HT-29 (cell line): ENCODE measurements at places on chromosomes 3 and 15.

DNA sequence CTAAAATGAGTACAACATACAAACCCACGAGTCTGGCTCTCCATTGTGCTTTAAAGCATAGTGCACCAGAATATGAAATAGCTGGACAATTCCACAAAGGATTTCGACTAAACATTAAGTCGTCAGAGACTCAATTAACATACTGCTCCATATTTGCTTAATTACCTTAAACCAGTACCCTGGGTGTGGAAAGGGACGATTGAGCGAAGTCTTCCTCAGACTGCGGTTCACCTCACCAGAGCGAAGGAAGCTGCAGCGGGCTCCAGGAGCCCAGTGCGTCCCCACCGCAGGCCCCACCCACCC is 218 bp upstream of the TRPC1 start:
- DNase-seq = no peak

GRCh38 chr3:112633757-112634156 is 7.2 kb downstream of the CCDC80 start:
- no peak for DNase-seq

- DNase-seq = no peak
Observed at GRCh38 chr3:13045904-13046568, 27.2 kb downstream of the IQSEC1 start.

DNA sequence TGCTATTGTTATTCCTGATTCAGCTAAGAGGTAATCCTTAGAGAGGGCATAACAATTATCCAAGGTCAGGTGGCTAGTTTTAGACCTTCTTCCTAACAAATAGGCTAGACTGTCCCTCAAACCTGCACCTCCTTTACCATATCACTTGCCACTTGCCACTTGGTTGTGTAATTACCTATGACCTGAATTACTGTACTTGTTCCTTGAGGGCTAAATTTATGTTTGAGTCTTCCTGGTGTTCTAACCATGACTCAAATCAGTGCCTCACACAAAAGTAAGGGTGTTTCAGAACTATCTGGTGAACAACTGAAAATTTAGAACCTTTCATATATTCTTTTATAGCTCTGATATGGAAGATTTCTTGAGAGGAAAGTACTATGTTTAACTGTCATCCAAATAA is 365.8 kb upstream of the SEMA6D start:
- DNase-seq = no peak

DNA sequence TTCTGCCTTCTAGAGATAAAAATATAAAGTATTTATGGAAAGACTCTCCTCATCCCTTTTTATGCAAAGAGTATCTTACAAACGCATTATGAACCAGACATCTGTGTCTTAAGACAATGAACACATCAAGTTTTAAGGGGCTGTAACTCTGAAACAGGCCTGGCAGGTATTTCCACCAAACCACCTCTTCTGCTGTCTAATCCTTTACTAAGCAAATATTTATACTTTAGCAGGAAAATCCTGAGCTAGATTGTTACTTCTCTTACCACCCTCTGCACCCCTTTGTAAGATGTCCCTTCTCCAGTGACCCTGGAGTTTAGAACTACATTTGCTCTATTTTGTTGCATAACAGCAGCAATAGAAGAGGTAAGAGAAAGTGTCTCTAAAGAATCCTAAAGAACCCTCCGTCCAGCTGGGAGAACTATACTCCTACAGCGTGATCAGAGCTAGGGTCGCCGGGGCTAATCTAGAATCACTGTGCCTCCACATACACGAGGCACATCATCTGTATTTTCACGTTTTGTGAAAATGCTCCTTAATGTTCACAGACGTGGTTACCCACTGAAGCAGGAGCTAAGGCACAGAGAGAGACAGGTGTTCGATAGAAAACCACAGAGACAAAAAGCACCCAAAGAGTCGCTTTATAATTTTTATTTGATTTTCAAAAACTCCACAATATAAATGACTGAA is 129.6 kb downstream of the FOXP1 start:
- peak; percentile 38 for DNase-seq

GRCh38 chr3:65979162-65979561 is 59.6 kb downstream of the MAGI1 start:
- DNase-seq = no peak

GRCh38 chr3:170598091-170598502 is 12.2 kb upstream of the SLC7A14 start:
- peak; percentile 53 for DNase-seq

GRCh38 chr3:51637941-51638471 is 33.0 kb upstream of the TEX264 start:
- DNase-seq = peak; percentile 75

DNA sequence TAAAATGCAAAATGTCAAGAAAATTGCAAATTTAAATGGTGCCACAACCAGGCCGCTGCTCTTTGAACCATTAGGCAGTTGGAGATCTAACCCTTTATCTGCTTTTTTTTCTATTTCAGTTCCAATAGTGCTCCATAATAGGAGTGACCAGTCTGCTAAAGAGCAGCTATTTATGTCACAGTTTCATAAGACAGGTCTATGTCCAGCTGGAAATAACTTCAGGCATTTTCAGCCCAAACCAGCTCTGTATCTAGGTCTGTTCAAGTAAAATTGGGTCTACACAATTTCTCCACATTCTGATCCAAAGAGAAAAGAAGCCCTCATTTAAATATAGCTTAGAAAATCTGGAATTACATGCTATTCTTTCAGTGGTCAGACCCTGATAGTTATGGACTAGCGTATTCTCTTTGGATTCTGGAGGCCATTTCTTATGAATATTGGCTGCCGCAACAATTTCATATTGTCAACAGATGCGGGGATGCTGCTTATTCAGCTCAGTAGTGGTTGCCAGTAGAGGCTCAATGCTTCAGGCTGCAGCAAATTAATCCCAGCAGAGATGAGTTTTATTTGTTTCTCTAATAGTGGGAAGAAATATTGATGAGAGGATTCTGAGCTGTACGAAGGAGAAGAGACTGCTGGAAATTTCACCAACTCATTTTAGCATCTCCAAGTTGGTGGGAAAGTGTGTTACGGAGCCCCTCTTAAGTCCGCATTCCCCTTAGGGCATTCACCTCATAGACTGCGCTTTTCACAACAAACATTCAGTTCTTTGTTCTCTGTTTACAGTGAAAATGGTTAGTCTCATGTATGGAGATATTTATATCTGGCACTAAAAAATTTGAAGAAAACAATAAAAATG is 887.0 kb downstream of the ROBO1 start:
- no peak for DNase-seq

- DNase-seq = no peak
Observed at GRCh38 chr3:38587548-38588131, 61.8 kb downstream of the SCN5A start.

- DNase-seq = no peak
Observed at GRCh38 chr15:88061452-88061851, 195.1 kb downstream of the NTRK3 start.

DNA sequence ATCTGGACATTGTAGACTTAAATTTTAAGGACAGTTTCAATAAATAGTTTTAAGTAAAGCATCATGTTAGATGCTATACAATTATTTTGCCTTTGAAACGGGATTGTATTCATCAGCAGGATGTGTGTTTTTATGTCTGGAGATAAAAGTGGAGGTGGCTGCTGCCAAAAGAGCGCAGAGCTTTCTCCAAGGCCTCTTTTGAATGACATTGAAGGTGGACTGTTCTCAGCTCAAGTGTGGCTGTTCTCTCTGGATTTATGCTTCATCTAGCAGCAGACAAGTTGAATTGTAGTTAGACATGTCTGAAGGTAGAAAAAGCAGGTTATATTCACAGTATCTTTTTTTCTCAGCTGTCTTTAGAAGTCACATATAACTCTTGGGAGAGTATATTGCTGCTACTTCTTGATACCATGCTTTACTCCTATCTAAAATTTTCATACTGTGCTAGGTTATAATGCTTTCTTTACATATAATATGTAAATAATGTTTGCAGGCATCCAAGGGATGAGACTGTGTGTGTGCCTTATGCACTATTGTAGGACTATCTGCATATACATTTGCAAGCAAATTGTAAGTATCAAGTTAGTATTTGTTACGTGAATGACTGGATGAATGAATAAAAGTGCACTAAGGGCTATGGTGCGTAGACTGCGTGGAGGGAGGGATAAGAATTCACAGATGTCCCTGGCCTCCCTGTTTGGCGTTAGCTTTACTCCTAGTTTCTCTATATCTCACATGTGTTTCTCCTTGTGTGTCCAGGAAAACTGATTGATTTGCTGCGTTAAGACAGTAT is 340.1 kb downstream of the NAALADL2 start:
- DNase-seq = no peak

- no peak for DNase-seq
Observed at GRCh38 chr3:80055306-80055705, 287.5 kb upstream of the ROBO1 start.

DNA sequence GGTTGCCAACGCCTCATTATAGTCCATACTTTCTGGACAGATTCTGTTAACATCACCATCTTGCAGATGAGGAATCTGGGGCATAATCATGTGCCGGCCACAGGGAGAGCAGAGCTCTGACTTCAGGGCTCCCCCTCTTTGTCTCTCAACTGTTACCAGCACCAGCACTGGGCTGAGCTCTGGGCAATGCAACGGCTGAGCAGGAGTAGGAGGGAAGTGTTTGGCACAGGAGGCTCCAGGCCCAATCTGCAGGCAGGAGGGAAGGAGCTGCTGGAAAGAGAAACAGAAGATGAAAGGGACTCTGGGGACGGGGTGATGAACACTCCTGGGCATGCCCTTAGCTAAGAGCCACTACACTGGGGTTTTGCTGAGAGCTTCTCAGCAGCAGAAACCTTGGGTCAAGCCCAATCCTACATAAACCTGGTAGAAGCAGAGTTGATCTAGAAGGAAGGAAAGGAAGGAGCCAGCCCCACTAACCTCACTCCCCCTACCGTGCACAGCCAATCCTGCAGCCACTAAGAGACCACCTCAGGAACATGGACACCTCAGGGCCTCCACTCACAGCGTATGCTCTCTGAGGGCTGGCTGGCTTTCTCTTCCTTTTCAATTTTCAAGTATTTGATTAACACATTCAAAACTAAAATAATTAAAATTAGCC is 73.1 kb upstream of the SPATA12 start:
- no peak for DNase-seq

GRCh38 chr15:99165956-99166689 is 61.2 kb downstream of the SYNM start:
- no peak for DNase-seq

DNA sequence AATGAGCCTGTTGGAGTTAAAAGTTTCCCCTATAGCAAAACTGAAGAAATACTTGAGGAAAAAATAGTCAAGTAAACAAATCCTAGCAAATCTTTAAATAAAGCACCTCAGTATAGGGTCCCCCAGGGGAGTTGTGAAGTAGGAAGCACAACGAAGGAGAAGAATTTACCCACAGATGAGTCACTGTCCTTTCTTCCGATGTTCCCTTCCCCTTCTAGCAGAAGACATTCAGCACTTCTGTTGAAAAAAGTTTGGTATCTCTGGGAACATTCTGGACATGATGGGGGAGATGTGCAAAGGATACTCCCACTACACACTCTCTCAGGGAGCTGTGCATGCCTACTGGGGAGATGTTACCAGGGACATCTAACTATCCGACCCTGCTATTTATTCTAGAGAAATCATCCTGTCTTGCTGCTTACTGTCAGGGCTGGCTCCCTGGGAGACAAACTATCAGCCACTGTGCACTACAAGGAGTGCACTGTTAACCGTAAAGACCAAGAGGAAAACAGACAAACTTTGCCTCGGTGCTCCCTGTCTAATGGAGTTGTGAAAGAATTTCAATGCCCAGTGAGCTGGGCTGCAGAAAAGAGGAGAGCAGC is 93.8 kb downstream of the RFTN1 start:
- no peak for DNase-seq

- no peak for DNase-seq
Observed at GRCh38 chr3:8903191-8903590, 60.1 kb downstream of the RAD18 start.

- no peak for DNase-seq
Observed at GRCh38 chr3:23619705-23620637, 185.8 kb upstream of the UBE2E1 start.

DNA sequence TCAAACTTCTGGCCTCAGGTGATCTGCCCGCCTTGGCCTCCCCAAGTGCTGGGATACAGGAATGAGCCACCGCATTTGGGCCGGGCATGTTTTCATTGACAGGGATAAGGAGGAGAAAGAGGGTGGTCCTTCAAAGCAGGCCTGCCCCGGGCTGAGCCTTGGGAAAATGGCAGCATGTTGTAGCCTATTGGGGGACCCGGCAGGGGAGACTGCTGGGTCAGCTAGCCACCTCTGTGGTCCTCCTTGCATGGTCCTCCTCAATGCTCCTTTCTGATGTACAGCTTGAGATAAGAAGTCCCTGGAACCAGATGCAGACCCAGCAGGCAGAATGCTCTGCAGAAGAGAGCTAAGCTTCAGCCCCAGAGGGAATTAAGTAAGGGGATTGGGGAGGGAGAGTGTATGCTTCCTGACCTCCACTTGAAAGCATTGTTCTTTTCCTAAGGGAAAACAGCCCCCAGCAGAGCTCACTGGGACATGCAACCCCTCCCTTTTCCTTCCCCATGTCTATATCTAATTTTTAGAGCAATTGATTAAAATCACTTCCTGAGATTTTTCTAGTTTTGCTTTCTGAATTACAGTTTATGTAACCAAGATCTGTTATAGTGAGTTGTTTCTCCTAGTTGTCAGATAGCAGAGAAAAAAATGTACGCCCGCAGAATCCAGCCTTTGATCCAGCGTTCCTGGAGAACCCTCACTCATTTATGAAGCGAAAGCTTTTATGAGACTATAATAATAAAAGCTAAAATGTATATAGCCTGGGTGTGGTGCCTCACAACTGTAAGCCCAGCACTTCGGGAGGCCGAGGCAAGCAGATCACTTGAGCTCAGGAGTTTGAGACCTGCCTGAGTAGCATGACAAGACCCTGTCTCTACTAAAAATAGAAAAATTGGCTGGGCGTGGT is 48.7 kb upstream of the VILL start:
- DNase-seq = no peak

DNA sequence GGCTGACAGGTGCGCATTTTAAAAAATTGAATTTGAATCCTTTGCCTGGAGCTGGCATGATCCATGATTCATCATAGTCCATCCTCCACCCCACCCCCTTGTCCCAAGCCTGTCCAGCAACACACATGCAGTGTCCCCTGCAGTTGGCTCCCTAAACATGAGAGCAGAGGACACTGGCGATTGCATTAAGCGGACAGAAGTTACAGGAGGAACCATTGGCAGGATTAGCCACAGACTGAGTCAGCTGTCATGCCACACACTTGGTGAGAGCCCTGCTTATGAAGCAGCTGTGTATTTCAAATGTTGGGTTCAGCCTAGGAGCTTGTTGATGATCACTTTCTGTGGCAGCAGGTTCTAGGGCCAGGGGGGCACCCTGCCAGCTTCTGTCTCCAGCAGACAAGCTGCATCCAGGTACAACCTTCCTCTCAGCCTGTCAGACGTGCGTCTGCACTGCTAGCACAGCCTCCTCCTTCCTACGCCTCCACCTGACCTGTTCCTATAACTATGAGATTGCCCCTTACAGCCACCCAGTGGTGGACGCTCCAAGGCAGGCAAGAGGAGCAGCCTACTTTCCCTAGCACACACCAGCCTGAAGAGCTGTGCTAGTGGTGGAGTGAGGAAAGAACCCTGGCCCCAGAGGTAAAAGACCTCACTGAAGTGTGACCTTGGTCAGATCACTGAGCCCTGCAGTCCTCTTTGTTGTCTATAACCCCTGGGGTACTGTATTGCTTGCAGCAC is 121.9 kb downstream of the SLCO3A1 start:
- peak; percentile 28 for DNase-seq
